Left ventricle myocardium superior (tissue), 1 donor: ENCODE measurements at places on chromosomes 12 and 14. TPM values are rescaled to one million over a fixed set of nuclear protein-coding genes. Genes with fewer than 3 reads are reported as not detected.

DNA sequence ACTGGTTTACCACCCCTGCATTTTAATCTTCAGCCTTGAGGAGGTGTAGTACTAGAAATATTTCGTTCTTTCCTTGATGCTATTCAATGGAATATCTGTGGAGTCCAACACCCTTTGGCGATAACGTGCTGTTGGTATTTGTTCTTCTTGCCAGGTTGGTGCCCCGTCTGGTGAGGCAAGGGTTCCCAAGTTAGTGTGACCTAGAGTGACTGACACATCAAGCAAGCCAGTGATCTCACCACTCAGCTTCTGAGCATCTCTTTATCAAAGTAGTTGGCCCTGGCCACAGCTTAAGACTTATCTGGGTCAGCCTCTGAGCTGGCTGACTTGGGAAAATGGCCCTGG, 60.2 kb downstream of the PLXNC1 start:
- no peak for DNase-seq

Gene AMN
- not detected for total RNA-seq

Gene ARPC3
- 82.3 TPM for total RNA-seq

GRCh38 chr12:66152732-66153131, 17.1 kb downstream of the TMBIM4 start:
- no peak for DNase-seq

GRCh38 chr12:53313996-53314395, 7.4 kb downstream of the AAAS start:
- no peak for DNase-seq
